Endothelial cell of umbilical vein (primary cell): ENCODE measurements at places on chromosomes 16 and 17. TPM values are rescaled to one million over a fixed set of nuclear protein-coding genes. Genes with fewer than 3 reads are reported as not detected.

Gene KRT10
- 51.4 and 55.6 TPM in 2 replicates for total RNA-seq

Gene NAGPA
- 26.3 and 29.9 TPM in 2 replicates for total RNA-seq

Gene NOMO2
- 155 and 219 TPM in 2 replicates for total RNA-seq

Gene C17orf50
- total RNA-seq: not detected in 2 replicates

Gene MEFV
- total RNA-seq: not detected in 2 replicates

Gene CYGB
- 0.42 and 0.91 TPM in 2 replicates for total RNA-seq

Gene GINS3
- 24.1 and 29.0 TPM in 2 replicates for total RNA-seq

Gene C1QL1
- total RNA-seq: 0.35 TPM in 2 replicates

Gene MYH2
- 0.05 TPM in 1 of 2 replicates, not detected in the other for total RNA-seq

Gene SLFN14
- total RNA-seq: not detected in 2 replicates

Gene TAOK1
- 64.3 and 82.2 TPM in 2 replicates for total RNA-seq

Gene MMP28
- 3.6 and 6.1 TPM in 2 replicates for total RNA-seq

Gene CTF1
- total RNA-seq: 1.4 and 1.5 TPM in 2 replicates

Gene OTOA
- total RNA-seq: 0.22 TPM in 1 of 2 replicates, not detected in the other

Gene DOC2A
- total RNA-seq: 0.58 and 0.60 TPM in 2 replicates

Gene ALOX15
- total RNA-seq: not detected in 2 replicates

Gene CCL8
- not detected in 2 replicates for total RNA-seq

Gene ZMYND15
- 0.44 TPM in 1 of 2 replicates, not detected in the other for total RNA-seq

Gene MYLK3
- total RNA-seq: not detected in 2 replicates

Gene CHD9NB
- 0.66 and 1.7 TPM in 2 replicates for total RNA-seq

Gene CNGB1
- not detected in 2 replicates for total RNA-seq

Gene MPP3
- total RNA-seq: 10.8 and 11.3 TPM in 2 replicates

Gene MSLN
- total RNA-seq: not detected in 2 replicates

Gene CCDC144A
- total RNA-seq: 0.27 and 2.9 TPM in 2 replicates

Gene ESRP2
- 0.66 and 0.99 TPM in 2 replicates for total RNA-seq

Gene TUBD1
- total RNA-seq: 11.3 and 11.6 TPM in 2 replicates

Gene SCNN1G
- total RNA-seq: not detected in 2 replicates

Gene RPL19
- 1,752 and 1,802 TPM in 2 replicates for total RNA-seq

Gene NKD1
- total RNA-seq: 0.32 TPM in 1 of 2 replicates, not detected in the other

Gene GNG13
- total RNA-seq: not detected in 2 replicates

Gene FOXC2
- 44.0 and 47.0 TPM in 2 replicates for total RNA-seq

Gene WDR45B
- total RNA-seq: 62.0 and 63.8 TPM in 2 replicates

Gene KRT9
- total RNA-seq: not detected in 2 replicates

Gene C1QTNF1
- 3.8 and 4.0 TPM in 2 replicates for total RNA-seq

Gene TMEM238L
- total RNA-seq: not detected in 2 replicates

Gene ABCC12
- not detected in 2 replicates for total RNA-seq

Gene EME1
- 7.3 and 9.1 TPM in 2 replicates for total RNA-seq

Gene FOXN1
- not detected in 2 replicates for total RNA-seq

Gene IL34
- total RNA-seq: 0.23 and 0.97 TPM in 2 replicates

Gene RHBDF1
- total RNA-seq: 55.1 and 57.0 TPM in 2 replicates

Gene TPSB2
- not detected in 2 replicates for total RNA-seq

Gene SPATA22
- not detected in 2 replicates for total RNA-seq

Gene GDPD1
- 4.3 and 4.9 TPM in 2 replicates for total RNA-seq
